ENCODE measurements at places on chromosomes 4 and X.
A peak's percentile ranks its signal among the peaks of the same experiment; 100 is the strongest.

DNA sequence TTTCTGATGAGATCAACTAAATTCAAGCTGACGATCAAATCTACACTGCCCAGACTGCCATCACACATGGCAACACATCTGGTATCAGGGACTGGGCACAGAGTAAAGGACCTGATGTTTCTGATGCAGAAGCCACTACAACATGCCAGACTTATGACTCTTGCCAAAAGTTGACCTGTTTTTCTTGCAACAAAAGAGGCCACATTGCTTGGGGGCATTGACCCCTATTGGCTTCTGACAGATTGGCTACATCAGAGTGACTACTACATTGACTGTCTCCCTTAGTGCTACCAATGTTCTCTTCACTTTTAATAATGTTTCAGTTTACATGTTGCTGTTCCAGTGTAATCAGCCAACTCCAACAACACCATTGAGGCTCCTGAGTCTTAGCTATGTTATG is 15.3 kb upstream of the SMIM10 start:
- DNase-seq, result no peak

GRCh38 chrX:72060921-72061490 is 70.7 kb downstream of the RTL5 start:
- no peak for DNase-seq

DNA sequence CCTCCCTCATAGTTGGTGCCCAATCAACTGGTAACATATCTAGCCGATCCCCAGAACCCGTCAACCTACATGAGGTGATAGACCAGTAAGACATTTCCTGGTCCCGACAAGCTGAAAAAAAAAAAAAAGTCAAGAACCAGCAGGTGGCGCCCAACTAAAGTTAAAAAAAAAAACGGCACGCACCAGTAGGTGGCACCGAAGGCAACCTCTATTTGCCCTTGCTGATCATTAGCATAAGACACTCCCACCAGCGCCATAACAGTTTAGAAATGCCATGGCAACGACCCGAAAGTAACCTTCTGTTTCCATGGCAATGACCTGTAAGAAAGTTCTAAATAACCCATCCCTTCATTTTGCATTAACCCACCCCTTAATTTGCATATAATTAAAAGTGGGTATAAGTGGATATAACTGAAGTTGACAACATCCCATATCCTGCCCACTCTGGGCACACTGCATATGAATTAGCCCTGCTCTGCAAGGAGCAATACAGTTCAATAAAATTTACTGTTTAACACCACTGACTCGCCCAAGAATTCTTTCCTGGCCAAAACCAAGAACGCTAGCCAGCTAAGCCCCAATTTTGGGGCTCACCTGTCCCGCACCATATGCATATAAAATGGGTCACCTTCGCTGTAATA is 83.9 kb upstream of the SPANXB1 start:
- DNase-seq, result peak; percentile 32

DNA sequence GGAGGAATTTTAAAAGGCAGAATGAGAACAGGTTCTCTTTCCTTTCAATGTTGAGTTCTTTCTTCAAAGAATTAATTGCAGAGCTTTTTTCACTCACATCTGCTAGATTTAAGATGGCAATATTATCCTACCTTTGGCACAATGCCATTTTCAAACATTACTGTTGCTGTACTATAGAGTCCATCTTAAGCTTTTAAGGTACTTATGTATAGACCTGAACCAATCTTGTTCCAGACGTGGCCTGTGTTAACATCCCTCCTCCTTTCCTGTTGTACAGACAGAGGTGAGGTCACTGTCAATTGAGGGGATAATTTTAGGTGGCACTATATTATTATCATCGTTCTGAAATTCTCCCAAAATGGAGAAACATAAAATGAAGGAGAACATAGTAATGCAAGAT is 53.0 kb upstream of the MYOZ2 start:
- no peak for DNase-seq
